ENCODE measurements at places on chromosomes 13 and 19.

- no peak for DNase-seq
Observed at GRCh38 chr13:69595181-69595580, 512.4 kb upstream of the ATXN8OS start.

GRCh38 chr19:34217952-34218817, 36.2 kb upstream of the GARRE1 start:
- peak; percentile 95 for DNase-seq

DNA sequence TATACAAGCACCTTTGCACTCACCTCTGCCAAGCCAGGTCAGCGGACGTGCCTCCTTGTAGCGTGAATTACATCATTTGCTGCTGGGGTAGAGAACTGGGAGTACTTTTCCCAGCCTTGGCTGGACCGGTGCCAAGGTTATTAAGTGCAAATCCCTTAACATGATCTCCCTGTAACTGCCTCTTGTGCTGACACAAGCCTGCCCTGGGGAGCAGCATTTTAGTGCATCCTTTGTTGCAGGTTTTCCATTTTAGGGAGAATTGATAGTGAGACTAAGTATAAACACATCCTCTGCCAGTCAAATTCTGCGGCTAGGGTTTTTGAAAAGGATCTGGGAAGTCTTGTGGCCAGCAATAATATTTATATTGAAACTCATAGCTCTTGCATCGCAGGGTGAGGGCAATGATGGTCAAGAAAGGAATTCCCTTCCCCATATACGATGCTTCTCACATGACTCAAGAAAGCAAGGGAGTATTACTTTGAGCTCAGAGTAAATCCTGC, 32.7 kb upstream of the DCLK1 start:
- DNase-seq: peak; percentile 98

- no peak for DNase-seq
Observed at GRCh38 chr13:33202644-33203169, 82.8 kb downstream of the STARD13 start.

GRCh38 chr13:33178209-33178840, 107.2 kb downstream of the STARD13 start:
- DNase-seq: no peak

- no peak for DNase-seq
Observed at GRCh38 chr19:23402388-23402787, 7.1 kb upstream of the ZNF91 start.

DNA sequence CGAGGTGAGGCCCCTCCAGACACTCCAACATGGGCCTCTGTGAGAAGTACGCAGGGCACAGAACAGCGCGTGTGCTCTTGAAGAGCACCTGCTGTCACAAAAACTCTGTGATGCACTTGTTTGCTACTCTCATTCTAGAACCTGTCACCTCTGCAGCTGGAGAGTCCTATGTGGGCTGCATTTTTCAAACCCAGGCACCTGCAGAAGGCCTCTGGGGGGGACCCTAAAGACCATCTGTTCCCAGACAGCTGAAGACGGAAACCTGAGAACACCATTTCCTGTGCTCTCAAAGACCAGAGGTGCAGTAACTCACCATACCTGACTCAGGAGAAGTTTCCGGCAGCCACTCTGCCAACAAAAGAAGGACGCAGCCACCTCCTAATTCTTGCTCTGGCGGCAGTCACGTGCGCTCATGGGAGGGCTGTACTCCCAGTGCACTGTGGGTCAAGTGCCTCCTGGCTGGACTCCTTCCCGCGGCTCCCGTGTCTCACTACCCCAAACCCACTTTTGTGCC, 28.1 kb downstream of the RANBP3 start:
- no peak for DNase-seq

GRCh38 chr13:30616927-30617314, 799 bp upstream of the USPL1 start:
- peak; percentile 66 for DNase-seq

DNA sequence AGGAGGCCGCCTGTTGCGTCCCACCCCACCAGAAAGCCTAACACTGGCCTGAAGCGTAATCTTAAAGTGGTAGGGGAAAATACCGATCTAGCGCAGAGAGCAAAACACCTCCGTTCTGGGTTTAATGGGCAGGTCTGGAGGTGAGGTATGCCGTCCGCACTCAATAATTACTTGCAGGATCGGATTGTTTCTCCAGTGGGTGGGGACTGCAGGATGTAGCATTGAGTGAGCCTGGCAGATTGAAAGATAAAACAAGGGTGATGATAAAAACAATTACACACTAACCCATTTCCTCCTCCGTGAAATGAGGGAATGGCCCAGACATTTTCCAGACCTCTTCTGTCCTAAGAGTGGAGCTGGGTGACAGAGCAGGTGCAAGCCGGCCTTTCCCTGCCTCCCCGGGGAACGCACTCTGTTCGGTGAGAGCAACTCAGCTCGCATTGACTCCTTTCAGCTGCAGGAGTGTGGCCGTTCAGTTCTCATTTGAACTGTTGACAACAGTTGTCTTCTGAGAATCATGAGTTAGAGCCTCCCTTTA, 110.2 kb upstream of the DOCK9 start:
- DNase-seq: no peak

- no peak for DNase-seq
Observed at GRCh38 chr19:11675569-11675968, 63.2 kb downstream of the ZNF823 start.

DNA sequence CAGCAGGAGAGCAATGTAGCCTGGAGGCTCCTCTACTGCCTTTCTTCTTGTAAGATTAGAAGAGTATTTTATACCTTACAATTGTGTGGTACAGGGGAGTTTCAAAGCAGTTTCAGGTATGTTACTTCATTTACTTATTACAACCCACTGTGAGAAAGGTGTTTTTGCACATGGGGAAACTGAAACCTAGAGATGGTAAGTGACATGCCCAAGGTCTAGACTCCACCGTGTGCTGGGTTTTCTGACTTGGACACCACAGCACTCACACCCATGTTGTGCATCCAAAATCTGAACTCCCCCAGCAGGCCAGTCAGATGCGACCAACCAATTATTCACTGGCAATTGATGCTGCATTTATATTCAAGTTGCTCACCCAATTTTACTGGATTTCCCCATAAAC, 22.8 kb downstream of the ERICH6B start:
- DNase-seq: no peak

DNA sequence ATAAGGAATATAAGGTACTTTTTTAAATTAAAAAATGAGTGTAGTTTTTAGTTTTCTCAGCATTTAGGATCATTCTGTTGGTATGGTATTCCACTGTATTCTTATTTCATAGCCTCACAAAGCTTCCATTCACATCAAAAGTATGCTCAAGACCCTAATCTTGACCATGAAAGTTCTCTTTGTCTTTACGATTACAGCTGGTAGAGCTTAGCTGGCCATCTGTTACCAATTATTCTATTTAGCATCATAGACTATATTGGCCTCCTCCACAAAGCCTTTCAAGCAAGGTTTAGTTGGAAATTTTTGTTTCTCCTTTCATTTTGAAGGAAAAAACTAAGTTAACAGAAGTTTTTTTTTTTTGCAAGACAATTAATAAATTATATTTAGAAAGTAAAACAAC, 245.1 kb downstream of the KCTD12 start:
- DNase-seq: no peak

- DNase-seq: no peak
Observed at GRCh38 chr13:110961959-110962358, 47.1 kb upstream of the ANKRD10 start.

DNA sequence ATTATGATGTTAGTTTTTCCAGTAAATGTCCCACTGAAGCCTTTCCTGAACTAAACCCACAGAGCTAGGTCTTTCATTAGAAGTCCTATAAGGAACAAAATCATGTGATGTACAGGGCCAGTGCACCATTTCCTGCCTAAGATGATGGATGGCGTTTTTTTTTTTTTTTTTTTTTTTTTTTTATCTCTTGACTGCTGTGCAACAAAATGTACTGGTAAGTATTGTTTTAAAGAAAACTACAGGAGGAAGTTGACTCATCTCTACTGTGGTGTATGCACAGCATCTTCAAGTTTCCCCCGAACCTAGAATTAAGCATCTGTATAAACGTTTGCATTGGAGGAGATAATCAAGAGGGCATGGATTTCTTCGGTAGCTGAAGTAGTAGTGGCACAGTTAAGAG, 197.5 kb downstream of the NBEA start:
- no peak for DNase-seq

GRCh38 chr13:25990801-25991200, 61.0 kb downstream of the SHISA2 start:
- no peak for DNase-seq

DNA sequence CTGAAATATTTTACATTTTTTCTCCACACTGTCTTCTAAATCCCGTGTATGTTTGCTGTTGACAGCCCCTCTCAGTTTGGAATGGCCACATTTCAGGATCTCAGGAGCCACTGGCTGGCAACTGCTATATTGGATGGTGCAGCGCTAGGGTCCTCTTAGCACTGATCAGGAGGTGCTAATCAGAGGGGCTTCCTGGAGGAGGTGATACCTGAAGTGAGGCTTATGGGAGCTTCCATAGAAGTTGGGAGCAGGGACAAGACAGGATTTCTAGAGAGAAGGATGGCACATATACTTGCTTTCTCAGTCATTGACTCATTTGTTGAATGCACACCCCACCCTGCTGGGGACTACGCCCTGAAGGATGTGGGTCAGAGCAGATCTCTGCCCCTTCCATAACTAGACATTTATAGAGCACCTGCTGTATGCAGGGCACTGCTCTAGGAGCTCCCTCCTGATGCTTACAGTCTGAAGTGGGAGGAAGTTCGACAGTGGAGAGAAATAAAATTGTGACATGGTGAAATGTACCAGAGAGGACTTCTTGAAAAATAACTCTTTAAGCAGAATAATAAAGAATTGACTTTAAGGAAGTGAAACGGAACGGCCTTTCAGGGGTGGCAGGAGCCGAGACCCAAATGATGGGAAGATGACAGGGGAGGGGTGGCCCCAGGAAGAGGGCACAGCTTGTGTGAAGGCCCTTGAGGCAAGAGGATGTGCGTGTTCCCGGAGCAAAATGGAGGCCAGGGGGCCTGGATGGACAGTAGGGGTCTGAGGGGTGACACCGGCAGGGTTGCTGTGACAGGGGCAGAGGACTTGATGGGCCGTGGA, 13.1 kb downstream of the AP2A1 start:
- DNase-seq: no peak

DNA sequence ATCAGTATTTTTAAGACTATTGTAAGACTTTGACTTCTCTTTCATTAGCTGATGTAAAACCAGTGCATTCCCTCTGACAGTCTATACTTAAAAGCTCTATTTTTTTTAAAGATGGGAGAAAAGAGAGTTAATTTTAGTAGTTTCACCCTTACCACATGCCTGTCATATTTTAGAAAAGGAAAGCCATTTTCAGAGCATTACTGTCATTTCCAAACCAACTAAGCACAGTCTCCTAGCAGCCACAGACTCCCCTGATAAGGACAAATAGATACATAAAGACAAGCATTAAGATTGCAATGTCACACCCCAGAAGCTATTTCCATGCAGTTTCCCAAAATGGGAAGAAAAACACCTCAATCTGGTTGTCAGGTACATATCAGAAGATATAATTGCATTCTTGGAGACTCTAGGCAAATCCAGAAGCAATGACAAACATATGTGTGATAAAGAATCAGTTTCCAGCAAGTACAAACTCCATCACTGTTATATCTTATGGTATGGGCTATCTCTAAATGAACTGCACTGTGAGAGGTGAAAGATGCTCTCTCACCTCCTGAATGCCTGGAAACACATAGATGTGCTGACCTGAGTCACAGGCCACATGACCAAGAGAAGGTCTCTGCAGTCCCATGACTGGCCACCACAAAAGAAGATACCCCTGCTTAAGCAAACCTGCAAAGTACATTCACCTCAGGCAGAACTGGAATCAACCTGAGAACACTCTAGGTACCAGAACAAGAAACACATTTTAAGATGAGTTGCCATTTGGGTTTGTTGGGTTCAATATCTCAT, 303.3 kb downstream of the POU4F1 start:
- no peak for DNase-seq

- DNase-seq: peak; percentile 68
Observed at GRCh38 chr13:66659701-66660467, 570.3 kb downstream of the PCDH9 start.

DNA sequence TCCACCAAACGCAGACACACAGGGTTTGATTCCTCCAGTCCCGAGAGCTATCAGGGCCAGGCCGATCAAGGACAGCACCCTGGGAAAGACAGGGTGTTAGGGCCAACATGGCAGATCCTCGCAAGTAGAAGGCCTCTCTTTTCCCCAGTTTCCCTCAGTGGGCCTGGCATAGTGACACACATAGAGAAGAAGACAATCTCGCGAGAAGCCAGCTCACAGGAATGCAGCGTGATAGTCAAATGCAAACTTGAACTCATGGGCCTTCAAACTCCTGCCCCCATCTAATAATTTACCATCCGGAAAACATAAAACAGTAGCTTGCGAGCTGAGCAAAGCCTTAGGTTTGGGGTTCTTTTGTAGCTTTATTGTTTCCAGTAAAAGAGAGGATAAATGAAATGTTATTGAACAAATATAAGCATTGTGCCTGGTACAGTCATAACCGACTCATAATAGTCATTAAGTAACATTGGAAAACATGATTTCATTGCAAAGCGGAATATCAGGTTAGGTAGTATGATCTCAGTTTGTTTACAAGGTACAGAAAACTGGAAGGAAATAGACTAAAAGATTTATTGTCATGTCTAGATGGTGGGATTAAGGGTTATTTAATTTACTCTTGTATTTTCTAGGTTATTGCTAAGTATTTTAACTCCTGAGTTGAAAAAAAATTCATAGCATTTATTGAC, 30.5 kb downstream of the SLC15A1 start:
- DNase-seq: no peak

DNA sequence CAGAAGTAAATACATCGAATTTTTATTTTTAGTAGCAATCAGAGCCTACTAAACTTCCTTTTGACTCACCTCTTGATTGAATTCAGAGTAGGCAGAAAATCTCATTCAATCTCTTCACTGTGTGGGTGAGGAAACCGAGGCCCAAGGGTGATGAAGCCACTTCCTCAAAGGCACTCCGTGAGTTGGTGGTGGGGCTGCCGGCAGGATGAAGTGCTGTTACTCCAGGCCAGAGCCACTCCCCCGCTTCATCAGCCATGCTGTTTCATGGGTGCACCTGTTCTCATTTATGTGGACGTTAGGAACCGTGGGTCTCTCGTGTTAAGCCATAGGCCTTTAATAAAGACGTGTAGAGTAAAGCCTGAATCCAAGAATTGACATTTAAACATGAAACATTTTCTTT, 13.2 kb downstream of the ING1 start:
- no peak for DNase-seq

GRCh38 chr13:45837111-45837510, 14.4 kb downstream of the SIAH3 start:
- no peak for DNase-seq

DNA sequence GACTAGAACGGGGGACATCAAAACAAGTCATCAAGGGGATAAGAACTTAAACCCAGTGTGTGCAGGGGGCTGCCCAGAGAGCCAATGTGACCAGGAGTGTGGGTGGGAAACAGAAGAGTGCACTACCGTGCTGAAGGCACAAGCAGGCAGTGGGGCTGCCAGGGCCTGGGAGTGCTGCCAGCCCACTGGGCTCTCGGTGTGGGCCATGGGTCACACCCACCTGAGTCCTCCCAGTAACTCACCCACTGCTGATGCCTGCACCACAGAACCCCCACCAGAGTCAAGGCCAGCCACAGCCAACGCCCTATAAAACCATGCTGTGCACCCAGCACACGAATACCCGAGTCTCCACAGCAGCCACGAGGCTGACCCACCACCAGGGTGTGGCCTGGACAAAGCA, 8.5 kb downstream of the MED26 start:
- no peak for DNase-seq

- no peak for DNase-seq
Observed at GRCh38 chr19:29672933-29673336, 7.7 kb downstream of the PLEKHF1 start.
